ENCODE measurements at places on chromosomes 12 and 14.

DNA sequence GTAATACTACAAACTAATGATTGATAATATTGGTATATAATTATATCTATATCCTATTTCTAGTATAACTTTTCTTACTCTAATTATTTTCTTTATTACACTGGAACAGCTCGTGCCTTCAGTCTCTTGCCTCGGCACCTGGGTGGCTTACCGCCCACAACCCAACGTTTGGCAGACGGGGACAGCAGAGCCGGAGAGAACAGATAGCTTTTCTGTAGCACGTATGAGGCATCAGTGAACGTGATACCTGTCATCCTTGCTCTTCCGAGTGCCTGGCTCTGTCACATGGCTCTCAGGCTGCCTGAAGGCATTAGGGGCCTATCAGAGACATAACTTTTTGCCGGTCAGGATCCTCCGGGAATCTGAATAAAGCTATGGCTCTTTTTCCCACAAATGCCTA lies 5.5 kb downstream of the PUS1 start:
- no peak for DNase-seq

GRCh38 chr14:89565607-89566006 lies 148.6 kb upstream of the FOXN3 start:
- DNase-seq = no peak

DNA sequence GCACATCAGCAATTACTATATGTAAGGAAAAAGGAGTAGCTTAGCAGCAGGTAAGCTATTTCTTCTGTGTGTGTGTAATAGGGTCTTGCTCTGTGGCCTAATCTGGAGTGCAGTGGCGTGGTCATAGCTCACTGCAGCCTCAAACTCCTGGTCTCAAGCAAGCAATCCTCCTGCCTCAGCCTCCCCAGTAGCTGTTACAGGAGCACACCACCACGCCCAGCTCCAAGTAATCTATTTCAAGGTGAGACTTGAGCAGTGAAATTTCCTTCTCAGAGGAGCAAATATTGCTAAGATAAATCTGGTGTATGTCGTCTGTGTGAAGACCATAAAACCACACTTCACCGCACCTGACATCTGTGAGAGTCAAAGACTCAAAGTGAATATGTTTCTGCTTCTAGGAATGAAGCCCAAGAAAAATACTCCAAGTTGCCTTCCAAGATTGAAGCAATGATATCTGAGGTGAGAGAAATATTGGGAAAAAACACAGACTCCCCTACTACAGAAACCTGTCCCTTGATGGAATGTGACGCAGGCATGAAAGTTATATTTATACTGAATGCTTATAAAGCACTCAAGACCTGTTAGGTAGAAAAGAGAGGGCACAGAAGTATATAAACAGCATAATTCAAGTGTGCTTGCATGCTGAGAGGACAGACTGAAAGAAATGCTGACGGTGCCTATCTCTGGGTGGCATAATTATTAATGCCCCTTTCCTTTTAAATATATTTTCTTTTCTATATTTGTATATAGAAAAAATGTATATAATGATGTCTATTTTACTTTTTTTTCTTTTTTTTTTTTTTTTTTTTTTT lies 2.5 kb upstream of the SELPLG start:
- DNase-seq = no peak

DNA sequence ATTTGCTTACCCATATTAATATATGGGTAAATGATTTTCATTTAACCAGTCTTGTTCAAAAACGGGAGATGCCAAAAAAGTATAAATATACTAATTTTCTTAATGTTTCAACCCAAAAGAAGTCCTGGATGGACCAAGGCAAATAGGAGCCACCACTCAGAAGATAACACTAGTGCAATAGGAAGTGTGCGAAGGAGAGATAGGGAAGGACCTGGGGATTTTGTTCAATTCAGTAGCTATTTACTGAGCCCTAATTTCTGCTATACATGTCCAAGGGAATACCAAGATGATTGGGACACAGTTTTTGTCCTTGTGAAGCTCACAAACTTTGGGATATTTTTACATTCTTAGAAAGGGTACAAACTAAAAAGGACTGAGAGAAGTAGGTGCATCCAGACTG lies 1.5 kb downstream of the CMAS start:
- no peak for DNase-seq

- DNase-seq = no peak
Measured at GRCh38 chr12:55982319-55982936, 8.6 kb downstream of the RAB5B start.

Data from NCI-H524 treated with DMSO at 0.1 percent for 48 hours (cell line).